ENCODE measurements at places on chromosomes 5 and 9. TPM values are rescaled to one million over a fixed set of nuclear protein-coding genes. Genes with fewer than 3 reads are reported as not detected.

Gene N4BP3
- 1.1 TPM for total RNA-seq

Gene BRD8
- 46.6 TPM for total RNA-seq

Gene BASP1
- total RNA-seq = 202 TPM

Gene SLC22A4
- 5.5 TPM for total RNA-seq

Gene RLN2
- total RNA-seq = 0.52 TPM

Gene RNF183
- not detected for total RNA-seq

Gene MCTP1
- 9.6 TPM for total RNA-seq

Gene NUDT12
- 1.9 TPM for total RNA-seq

Gene CNTNAP3B
- total RNA-seq = 17.5 TPM

Gene PCDHA2
- total RNA-seq = not detected

Gene NME5
- not detected for total RNA-seq

Gene SHC3
- total RNA-seq = 0.34 TPM

Gene MEF2C
- total RNA-seq = not detected

Gene NUTM2G
- not detected for total RNA-seq

Gene COL5A1
- total RNA-seq = 41.9 TPM

Gene ANKRD18B
- 6.7 TPM for total RNA-seq

Gene KIF20A
- total RNA-seq = 37.7 TPM

Gene COL15A1
- total RNA-seq = 0.55 TPM

Gene MXD3
- 16.8 TPM for total RNA-seq

Gene PPP2R2B
- total RNA-seq = 0.12 TPM

Gene PLK2
- total RNA-seq = 42.5 TPM

Gene CCDC192
- total RNA-seq = not detected

Gene SIT1
- not detected for total RNA-seq

Gene CEMIP2
- 63.4 TPM for total RNA-seq

Gene GPR151
- total RNA-seq = not detected

Gene ECM2
- 0.15 TPM for total RNA-seq

Gene FAM221B
- not detected for total RNA-seq

Gene HRCT1
- 0.40 TPM for total RNA-seq

Gene RNF180
- 0.26 TPM for total RNA-seq

Gene NR5A1
- 0.15 TPM for total RNA-seq

Gene MEGF10
- total RNA-seq = not detected

Gene STRBP
- 13.4 TPM for total RNA-seq

Gene EGR1
- total RNA-seq = 12.8 TPM

Gene SLC1A1
- total RNA-seq = 1.0 TPM

Gene CEL
- 0.68 TPM for total RNA-seq

Gene SEMA4D
- 4.3 TPM for total RNA-seq

Gene IL3
- not detected for total RNA-seq

Gene GDA
- 1.0 TPM for total RNA-seq

Gene ALDH1A1
- total RNA-seq = 5,926 TPM

Gene UNC13B
- 10.7 TPM for total RNA-seq

Gene CCNO
- total RNA-seq = 7.4 TPM

Gene KCNN2
- total RNA-seq = 0.12 TPM

Gene ACOT12
- not detected for total RNA-seq

Gene PCDHGC5
- total RNA-seq = not detected

Gene TMEM174
- not detected for total RNA-seq

Gene MAPK9
- 39.0 TPM for total RNA-seq

Gene HAND1
- total RNA-seq = 0.25 TPM

Gene SLCO4C1
- not detected for total RNA-seq

Gene DBH
- not detected for total RNA-seq

Gene SHOC1
- not detected for total RNA-seq

Gene TAS2R1
- not detected for total RNA-seq

Gene HTR4
- total RNA-seq = not detected

Gene OR1Q1
- not detected for total RNA-seq

Gene GAS1
- total RNA-seq = 0.07 TPM

Gene MELK
- 66.3 TPM for total RNA-seq

Gene KCNV2
- total RNA-seq = not detected

Gene PCDHB13
- 0.05 TPM for total RNA-seq
